ENCODE measurements at places on chromosomes 11 and 22.

- DNase-seq = no peak
Observed at GRCh38 chr22:42582987-42583386, 29.2 kb downstream of the SERHL2 start.

DNA sequence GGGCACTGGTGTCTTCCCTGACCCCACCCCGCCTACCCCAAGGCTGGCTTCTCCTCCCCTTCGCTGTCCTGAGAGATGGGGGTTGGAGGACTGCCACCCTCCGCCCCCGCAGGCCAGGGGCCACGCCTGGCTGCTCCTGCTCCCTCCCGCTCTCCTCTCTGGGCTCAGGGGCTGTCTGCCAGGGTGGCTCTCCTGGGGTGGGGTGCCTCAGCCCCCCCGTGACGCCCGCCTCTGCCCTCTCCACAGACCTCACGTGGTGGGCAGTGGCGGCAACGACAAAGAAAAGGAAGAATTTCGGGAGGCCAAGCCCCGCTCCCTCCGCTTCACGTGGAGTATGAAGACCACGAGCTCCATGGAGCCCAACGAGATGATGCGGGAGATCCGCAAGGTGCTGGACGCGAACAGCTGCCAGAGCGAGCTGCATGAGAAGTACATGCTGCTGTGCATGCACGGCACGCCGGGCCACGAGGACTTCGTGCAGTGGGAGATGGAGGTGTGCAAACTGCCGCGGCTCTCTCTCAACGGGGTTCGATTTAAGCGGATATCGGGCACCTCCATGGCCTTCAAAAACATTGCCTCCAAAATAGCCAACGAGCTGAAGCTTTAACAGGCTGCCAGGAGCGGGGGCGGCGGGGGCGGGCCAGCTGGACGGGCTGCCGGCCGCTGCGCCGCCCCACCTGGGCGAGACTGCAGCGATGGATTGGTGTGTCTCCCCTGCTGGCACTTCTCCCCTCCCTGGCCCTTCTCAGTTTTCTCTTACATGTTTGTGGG lies 8.1 kb downstream of the RCOR2 start:
- no peak for DNase-seq

GRCh38 chr11:1255151-1255550 lies 32.3 kb downstream of the MUC5B start:
- DNase-seq = no peak

DNA sequence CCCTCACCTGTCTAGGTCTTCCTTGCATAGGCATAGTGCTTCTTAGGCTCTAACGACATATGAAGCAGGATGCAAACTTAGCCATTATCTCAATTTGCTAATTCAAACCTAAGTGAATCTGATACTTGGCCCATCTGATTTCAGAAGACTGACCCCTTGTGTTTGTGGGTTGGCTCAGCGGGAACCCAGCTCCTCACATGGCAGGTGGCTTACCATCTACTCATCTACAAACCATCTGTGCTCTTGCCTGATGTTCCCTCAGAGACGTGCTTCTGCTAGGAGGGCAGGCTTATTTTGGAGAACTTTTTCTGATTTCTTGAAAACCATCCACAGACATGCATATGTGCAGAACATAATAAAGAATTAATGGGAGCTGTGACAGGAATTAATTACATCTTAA lies 15.2 kb downstream of the ELMOD1 start:
- DNase-seq = peak; percentile 5

DNA sequence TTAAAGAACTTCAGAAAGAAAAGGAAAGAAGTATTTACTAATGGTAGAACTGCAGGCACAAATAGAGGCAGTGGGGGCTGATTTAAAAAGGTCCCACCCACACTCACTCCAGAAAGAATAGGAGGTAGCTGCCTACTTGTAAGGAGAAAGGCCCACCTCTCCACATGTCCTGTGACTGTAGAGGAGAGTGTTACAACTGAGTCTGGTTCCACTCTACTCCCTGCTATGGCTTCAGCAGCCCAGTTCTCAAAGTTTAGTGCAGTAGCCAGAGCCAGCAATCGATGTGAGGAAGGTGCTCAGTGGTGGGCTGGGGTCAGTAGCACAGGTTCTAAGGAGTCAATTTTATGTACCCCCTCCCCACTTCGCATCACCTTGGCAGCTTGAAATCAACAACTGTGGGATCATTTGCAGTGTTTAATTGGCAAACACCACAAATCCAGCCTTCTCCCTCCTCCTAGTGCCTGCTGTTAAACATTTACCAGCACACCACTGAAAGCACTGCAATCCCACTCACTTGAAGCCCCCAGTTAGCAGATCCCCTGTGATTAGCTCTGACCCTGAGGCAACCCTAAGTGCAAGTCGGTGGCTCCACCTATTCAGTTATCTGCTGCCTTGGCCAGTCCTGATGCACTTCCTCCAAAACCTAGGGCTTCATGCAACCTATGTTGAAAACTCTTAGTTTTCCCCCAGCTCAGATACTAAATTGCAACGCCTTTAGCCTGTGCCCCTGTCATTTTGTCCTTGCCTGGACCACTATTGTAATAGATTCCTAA lies 146.6 kb downstream of the BBOX1 start:
- no peak for DNase-seq

GRCh38 chr11:45056529-45056928 lies 89.9 kb upstream of the PRDM11 start:
- DNase-seq = no peak

- no peak for DNase-seq
Observed at GRCh38 chr11:27388001-27388400, 25.0 kb upstream of the CCDC34 start.

GRCh38 chr11:111837366-111837891 lies 34.0 kb downstream of the ALG9 start:
- no peak for DNase-seq

GRCh38 chr11:60700689-60701468 lies 1.5 kb downstream of the MS4A8 start:
- peak; percentile 2 for DNase-seq

DNA sequence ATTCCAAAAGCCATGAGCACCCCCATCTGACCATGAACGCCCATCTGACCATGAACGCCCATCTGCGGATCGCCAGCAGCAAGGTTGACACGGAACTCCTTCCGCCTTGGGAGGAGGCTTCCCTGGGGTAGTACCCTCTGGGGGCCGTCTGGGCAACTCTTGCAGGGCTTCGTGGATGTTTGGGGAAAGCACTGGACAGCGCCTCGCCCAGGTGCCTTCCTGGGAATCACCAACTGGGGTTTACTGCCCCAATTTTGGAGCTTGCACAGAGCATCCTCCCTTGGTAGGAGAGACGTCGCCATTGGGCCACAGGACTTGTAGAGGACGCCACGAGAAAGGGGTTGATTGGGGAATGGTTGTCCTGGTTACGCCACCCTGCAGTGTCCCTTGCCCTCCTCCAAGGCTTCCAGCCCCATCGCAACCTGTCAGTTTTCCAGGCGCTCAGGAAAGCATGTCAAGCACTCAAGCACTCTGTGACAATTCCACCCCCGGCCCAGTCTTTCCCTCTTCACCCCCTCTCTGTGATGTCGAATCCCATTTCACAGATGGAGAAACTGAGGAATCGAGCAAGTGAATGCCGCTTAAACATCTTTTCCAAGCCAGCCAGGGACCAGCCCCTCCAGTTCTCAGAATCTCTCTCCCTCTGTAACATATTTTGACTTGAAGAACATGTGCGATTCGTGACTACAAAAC lies 914 bp upstream of the PRDM11 start:
- DNase-seq = no peak

- no peak for DNase-seq
Observed at GRCh38 chr11:100817620-100818019, 130.5 kb downstream of the ARHGAP42 start.

- no peak for DNase-seq
Observed at GRCh38 chr22:38834215-38834953, 9.4 kb downstream of the NPTXR start.

DNA sequence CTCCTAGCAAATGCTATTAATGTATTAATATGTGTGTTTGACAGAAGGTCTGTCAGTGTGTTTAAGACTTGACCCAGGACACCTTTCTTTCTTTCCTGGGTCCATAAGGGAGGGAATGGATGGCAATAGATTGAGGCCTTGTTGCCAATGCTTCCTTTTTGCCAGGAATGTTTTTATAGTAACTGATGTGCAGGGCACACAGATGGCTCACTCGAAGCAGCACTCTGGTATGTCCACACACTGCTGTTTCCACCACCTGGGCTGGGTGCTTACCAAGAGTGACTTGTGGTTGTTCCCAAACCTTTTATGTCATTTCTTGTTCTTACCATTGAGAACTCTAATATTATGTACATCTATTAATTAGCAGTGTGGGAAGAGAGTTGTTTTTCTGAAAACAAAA lies 396.9 kb upstream of the SYN3 start:
- no peak for DNase-seq

- no peak for DNase-seq
Observed at GRCh38 chr11:134781380-134781866, 369.4 kb upstream of the B3GAT1 start.

DNA sequence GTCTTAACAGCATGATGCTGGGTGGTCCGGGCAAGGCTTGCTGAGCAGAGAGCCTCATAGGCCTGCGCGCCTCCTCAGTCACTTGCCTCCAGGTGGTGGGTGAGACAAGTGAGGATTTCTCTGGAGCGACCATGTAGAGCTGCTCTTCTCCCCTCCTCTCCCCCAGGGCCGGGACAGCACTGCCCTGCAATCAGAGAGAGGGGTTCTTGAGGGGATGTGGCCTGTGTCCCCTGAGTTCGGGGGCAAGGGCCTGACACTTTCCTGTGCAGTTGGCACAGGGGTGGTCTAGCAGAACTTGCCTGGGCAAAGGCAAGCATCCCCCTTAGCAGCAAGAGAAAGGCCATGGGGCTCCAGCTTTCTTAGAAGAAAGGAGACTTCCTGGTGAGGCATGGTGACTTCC lies 95.8 kb upstream of the LMO1 start:
- no peak for DNase-seq

DNA sequence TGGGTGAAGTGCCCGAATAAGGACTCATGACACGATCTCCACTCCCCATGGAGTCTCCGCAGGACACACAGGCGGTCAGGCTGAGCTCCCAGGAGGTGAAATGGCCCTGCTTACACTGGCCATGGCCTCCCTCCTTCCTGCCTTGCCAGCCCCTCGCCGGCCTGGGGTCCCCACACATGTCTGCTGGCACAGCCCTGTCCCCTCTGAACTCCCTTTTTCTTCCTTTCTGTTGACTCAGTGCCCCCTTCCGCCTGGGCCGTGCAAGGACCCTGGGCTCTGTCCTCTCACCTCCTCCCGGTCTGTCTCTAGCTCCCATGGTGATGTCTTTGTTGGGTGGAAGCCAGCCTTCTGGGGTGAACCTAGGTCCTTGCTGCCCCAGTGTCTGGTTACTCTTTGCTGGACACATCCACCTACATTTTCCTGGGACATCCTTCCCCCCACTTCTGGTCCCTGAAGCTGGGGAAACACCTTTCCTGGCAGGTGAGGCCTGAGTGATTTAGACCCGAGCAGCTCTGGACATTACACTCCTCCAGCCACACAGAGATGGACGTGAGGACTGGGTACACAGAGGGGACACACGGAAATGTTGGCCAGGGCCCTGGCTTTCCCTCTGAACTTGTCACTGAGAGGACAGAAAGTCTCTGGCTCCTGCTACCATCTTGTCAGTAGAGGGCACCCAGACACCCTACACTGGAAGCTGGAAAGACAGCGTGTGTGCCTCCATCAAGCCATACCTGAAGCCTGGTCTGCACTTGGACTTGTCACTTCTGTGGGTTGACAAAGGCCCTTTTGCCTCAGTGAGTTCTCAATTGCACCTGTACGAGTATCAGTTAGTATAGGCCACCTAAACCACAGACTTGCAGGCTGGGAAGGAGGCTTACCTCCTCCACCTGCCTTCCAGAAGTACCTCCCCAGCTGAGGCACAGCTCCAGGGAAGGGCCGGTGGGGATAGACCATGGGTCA lies 864.3 kb downstream of the TBC1D22A start:
- no peak for DNase-seq

DNA sequence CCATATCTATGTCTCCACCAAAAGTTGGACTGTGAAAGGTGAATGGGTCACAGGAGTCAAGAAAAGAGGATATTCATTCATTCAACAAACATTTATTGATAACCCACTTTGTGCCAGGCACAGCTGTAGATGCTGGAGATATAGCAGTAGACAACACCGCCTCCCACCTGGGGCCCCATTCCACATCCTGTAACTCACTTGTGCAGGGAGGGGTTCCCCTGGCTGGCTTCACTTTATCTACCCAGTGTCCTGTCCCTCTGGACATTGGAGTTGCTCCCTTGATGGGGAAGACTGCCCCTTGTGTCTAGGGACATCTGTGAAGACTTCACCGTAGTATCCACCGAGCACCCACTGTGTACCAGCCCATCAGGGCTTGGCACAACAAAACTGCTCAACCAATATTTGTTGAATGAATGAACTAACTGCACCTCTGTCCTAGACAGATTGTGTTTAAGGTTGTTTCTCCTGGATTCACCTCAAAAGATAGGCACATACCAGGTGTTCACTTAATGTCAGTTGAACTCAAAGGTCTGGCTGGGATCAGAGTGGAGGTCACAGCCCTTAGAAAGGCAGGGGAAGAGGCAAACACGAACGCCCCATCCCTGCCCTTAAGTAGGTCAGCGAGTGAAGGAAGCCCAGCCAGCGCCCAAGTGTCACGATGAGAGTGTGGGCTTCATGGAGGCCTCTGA lies 1.4 kb upstream of the OVOL1 start:
- DNase-seq = no peak

DNA sequence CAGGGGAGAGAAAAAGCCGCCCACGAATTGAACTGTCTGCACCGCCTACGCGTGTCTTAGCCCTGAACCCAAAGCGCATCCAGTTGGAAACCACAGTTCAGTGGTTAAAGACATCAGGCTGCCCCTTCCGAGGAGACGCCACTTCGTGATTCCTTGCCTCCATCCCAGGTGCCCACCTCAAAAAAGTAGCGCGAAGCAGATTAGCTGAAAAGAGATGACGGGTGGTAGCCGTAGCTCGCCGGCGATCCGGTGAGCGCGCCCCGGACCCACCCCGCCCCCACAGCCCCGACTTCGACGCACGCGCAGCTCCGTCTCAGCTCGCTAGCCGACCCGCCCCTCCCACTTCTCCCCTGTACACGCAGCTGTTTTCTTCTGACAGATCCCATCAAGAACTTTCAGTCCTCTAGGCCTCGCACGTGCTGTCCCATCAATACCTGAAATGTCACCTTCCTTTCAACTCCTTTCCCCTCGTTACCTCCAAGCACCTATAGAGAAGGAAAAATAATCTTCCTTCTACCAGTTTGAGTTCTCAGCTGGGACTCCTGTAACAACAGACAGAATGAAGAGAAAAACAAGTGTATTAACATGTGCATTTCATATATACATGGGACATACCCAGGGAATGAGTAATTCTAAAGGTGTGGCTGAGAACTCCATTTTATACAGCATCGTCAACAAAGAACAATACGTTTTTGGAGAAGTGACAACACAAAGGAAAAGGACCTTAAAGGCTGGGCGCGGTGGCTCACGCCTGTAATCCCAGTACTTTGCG lies 49.5 kb downstream of the OR4D9 start:
- DNase-seq = peak; percentile 77

- no peak for DNase-seq
Observed at GRCh38 chr11:103633068-103633788, 403.2 kb upstream of the DDI1 start.

DNA sequence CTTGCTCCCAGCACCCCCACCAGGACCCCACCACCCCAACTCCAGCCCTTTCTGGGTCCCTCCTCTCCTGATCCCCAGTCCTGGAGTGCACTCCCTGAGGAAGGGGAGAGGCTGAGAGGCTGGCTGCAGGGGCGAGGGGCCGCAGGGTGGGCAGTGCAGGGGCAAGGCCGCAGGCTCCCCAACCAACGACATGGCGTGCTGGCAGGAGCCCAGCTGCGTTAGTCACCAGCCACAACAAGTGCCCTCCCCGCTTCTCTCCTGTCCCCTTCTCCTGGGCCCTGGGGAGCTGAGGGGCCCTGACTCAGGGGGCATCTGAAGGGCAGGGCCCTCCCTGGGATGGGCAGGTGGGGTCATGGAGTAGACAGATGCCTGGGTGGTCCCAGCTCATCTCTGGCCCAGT lies 2.3 kb downstream of the CABP7 start:
- DNase-seq = peak; percentile 21

- no peak for DNase-seq
Observed at GRCh38 chr22:32200752-32201151, 4.1 kb downstream of the RFPL2 start.

All from ACHN (cell line).